Right renal pelvis (tissue), 4 donors: ENCODE measurements at places on chromosomes 7 and 10. TPM values are rescaled to one million over a fixed set of nuclear protein-coding genes. Genes with fewer than 3 reads are reported as not detected.

- DNase-seq = no peak
Measured at GRCh38 chr10:119344381-119344780, 137.0 kb downstream of the GRK5 start.

DNA sequence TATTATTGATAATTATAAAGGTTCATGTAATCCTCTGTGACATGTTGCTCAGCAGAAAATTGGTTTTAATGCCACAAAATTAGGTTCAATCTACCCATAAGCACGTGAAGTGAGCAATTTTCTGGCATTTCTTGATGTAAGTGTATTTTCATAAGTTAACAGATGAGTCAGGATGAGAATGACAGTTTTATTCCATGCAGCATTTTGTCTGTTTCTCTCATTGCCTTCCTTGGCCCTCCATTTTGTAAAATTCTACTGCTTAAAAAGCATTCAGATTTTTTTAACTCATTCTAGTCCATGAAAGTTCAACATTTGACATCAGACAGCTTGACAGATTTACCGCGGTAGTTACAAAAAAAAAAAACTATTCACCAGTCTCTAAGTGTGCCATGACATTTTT lies 4.0 kb upstream of the GFRA1 start:
- DNase-seq = no peak

DNA sequence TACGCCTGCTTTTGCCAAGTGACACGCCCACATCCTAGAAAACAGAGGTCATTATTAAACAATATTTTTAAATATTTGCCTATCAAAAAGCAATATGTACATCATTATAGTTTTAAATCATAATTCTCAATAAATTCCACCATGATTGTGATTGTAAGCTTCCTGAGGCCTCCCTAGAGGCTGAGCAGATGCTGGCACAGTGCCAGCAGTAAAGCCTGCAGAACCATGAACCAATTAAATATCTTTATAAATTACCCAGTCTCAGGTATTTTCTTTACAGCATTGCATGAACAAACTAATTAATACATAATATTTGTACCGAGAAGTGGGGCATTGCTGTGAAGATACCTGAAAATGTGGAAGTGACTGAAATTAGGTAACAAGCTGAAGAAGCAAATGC lies 174.7 kb upstream of the TMEM196 start:
- DNase-seq = no peak

GRCh38 chr10:132859084-132859855 lies 73.3 kb upstream of the NKX6-2 start:
- DNase-seq = no peak

- DNase-seq = no peak
Measured at GRCh38 chr10:110805292-110805691, 66.4 kb upstream of the PDCD4 start.

DNA sequence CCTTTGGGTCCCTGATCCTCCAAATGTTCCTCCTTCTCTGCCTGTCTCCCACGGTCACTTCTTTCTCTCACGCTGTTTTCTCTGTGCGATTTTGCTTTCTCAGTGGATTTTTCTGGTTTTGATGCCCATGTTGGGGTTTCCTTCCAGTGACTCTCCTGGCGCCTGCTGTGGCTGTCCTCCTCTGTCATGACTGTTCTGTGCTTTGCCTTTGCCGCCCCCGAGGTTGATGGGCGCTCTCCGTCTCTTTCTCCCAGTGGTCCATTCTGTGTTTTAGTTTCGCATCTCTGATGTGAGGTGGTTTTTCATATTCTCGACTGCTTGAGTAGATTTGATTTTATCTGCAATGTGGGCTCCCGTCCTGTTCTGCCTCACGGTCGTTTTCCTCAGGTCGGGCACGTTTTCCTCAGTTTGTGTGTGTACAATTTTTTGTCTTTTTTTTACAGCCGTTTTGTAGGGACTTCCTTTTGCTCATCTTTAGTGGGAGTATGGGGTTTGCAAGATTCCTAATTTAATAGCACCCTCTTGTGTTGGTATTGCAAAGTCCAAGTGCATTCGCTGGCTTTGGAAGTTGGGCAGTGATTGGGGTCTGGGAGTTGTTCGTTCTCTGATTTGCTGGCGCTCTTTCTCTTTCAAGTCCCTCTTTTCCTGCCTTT lies 100.0 kb downstream of the INPP5A start:
- DNase-seq = peak; percentile 76

DNA sequence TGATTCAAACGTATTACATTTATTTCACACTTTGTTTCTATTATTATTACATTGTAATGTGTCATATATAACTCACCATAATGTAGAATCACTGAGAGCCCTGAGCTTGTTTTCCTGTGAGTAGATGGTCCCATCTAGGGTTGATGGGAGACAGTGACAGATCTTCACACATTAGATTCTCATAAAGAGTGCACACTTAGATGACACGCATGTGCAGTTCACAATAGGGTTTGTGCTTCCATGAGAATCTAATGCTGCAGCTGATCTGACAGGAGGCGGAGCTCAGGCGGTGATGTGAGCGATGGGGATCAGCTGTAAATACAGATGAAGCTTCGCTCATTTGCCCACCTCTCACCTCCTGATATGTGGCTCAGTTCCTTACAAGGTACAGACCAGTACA lies 36.1 kb downstream of the BMPER start:
- DNase-seq = no peak

- no peak for DNase-seq
Measured at GRCh38 chr7:77441046-77441445, 24.9 kb upstream of the GSAP start.

DNA sequence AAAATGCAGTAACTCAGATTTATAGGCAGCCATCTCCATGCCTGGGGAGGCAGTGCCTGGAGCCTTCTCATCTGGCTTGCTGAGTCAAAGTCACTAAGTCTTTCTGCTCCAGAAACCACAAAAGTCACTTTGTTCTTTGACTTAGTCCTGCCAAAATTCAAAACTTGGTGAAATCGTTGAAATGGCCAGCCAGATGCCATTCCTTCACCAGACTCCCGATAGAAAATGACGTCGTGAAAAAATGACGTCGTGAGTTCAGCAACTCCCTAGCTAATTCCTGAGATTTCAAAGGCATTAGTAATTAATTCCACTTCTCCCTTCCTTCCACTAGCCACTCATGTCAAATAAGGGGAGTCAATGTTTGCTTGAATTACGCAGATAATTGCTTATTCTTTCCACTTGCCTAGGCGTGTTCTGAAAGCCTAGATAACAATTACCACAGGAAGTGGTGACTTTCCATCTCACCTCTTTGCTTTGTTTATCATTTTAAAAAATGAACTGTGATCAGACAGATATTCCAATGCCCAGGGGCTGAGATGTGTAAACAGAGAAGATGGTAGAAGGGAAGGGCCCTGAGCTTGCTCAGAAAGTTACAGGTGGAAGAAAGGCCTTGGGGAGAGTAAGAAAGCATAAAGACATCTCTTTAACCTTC lies 48.5 kb upstream of the OSBPL3 start:
- peak; percentile 4 for DNase-seq

GRCh38 chr7:44382459-44383265 lies 57.3 kb upstream of the CAMK2B start:
- no peak for DNase-seq

DNA sequence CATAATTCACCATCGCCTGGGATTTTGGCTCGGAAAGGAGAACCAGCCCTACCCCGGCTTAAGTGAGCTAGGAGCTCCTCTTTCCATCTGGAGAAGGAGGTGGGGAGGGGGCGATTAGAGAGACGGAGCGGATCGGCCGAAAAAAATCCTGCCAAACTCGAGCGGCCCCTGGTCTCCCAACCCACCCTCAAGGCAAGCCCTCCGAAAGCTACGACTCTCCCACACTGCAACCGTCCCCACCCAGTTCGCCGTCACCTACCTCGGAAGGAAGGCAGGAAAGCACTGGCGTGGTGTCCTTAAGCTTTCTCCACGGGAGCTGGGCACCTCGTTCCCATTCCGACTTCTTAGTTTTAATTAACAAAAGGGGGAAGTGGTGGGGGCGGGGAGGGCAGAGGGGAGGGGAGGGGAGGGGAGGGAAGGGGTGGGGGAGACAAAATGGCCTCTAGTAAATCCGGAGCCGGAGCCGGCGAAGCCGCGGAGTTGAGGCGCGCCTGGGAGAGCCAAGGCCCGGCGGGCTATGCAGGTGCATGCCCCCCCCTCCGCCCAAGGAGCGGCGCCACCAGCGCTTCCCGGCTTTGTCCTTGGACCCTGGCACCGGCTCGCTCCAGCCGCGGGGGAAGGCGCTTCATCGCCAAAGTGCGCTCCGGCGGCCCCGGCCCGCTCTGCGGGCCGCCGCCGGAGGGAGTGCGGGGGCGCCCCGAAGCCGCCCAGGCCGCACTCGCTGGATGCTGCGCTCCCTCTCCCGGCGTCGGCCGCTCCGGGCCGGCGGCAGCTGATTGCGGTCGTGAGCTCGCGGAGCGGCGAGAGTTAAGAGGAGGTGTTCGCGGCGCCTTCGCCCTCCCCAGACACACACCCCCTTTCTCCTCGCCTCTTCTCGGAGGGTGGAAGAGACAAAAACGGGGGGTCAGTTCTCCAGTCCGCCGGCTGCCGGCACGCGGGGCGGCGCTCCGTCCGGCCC lies at the start of gene LRRC4:
Gene LRRC4, minus strand, starts transcription at position 784 of the 958 bp plus-strand sequence. CDS start 797 bp downstream, outside the sequence.
- DNase-seq = no peak

Gene WNT8B
- 1.3 TPM for polyA plus RNA-seq

Gene HSPA12A
- 49.4 TPM for polyA plus RNA-seq

Gene VPS37D
- polyA plus RNA-seq = 15.5 TPM

Gene PTF1A
- polyA plus RNA-seq = not detected

Gene TEX36
- not detected for polyA plus RNA-seq
